D341Med (cell line): ENCODE measurements at places on chromosomes 3 and 15.

DNA sequence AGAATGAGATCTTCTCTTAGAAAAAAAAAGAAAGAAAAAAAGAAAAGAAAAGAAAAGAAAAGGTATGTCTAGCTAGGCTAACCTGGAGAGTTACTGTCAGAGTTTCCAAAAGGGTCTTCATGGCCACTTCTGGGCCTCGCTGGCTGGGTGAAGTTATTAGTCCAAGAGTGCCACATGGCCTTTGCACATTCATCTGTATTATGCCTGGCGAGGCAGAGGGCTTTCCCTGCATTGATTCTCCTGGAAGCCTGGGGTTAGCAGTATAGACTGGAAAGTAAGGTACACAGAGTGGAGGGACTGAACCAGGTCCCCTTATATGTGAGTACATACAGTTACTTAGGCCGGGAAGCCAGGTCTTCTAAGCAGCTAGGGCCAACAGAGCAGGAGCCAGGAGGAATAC, 54.8 kb upstream of the CGNL1 start:
- no peak for DNase-seq

- DNase-seq: no peak
Observed at GRCh38 chr15:55615445-55615844, 27.3 kb upstream of the PYGO1 start.

GRCh38 chr3:100609305-100609704, at the start of gene ADGRG7:
Gene ADGRG7 (plus strand): TSS chr3:100609601. CDS start chr3:100609857, 256 bp downstream.
- DNase-seq: no peak

GRCh38 chr15:52523647-52524046, 5.0 kb downstream of the MYO5A start:
- no peak for DNase-seq

DNA sequence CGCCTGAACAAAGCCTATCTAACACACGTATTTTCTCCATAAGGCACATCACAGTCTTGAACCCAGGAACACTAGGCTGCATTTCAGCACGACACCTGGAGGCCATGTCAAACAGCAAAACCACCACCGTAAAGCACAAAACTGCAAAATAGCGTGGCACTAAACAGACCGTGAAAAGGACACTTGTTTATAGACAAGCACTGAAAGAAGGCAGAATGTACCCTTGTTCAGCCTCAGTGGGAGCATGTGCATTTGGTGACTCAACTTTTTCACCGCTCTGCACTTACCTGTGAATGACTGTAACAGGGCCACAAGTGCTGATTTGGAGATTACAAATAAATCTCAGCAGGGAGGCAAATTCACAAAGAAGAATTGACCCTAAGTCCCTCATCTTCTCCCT, 80.8 kb downstream of the ISG20 start:
- DNase-seq: no peak

DNA sequence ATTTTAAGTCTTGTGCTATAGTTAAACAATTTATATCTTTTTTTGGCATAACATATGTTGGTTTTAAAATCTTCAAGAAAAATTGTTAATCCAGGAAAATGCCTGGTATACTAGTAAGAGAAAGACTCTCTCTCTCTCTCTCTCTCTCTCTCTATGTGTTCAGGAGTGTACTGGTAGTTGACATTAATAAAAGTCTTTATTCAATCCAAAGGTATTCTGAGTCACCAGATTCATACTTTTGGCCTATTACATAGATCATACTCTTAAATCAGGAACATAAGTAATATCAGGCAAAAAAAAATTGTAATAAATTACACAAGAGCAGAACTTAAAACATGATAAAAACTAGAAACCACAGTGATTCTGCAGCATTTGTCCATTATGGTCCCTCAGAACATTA, 70.2 kb downstream of the TFG start:
- no peak for DNase-seq
